IMR-90 (cell line): ENCODE measurements at places on chromosomes 11 and 22. TPM values are rescaled to one million over a fixed set of nuclear protein-coding genes. Genes with fewer than 3 reads are reported as not detected.

Gene SCGB1C1
- total RNA-seq = not detected in 2 replicates

Gene GGTLC2
- total RNA-seq = not detected in 2 replicates

Gene TRIM77
- not detected in 2 replicates for total RNA-seq

Gene TECTA
- 0.18 and 0.28 TPM in 2 replicates for total RNA-seq

Gene APOBEC3B
- 17.2 and 17.6 TPM in 2 replicates for total RNA-seq

Gene GAB4
- not detected in 2 replicates for total RNA-seq

Gene LINC01488
- not detected in 2 replicates for total RNA-seq

Gene NAV2
- total RNA-seq = 4.5 and 4.7 TPM in 2 replicates

Gene MED17
- total RNA-seq = 23.3 and 34.7 TPM in 2 replicates

Gene GRM5
- under 0.01 TPM in 2 replicates for total RNA-seq

Gene AMOTL1
- 49.5 and 58.6 TPM in 2 replicates for total RNA-seq

DNA sequence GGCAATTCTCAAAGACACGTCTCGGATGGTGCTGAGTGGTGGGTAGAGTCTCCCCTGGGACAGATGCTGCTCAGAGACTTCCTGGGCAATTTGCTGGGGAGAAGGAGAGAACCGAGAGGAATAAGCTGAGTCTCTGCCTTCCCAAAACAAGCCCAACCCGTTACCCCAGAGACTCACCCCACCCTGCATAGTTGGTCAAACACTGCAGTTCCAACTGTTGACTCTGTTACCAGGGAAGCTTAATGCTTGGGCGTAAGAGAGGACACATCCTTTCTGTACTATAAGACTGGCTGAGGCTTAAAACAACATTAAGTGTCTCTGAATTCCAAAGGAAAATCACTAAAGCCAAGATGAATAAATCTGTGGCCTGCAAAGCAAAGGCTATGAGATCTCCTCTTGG, 68.1 kb downstream of the CCDC81 start:
- no peak overlapping the region for H3K4me3 ChIP-seq
- no peak for DNase-seq
- H3K27me3 ChIP-seq = no peaks in the 10 kb centered on the region
- H3K27ac ChIP-seq = no peak overlapping the region

DNA sequence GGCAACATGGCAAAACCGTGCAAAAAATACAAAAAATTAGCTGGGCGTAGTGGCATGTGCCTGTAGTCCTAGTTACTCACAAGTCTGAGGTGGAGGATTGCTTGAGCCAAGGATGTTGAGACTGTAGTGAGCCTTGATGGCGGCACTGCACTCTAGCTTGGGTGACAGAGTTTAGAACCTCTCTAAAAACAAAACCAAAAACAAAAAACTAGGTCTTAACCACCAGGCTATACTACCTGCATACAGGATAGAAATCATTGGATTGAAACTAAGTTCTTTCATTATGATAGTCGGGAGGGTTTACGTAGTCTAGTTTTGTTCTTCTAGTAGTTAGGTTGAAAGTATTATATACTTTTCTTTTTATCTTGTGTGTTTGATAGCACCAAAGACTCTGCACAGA, 5.8 kb downstream of the RNF214 start:
- no peak for DNase-seq
- no peak overlapping the region for H3K27ac ChIP-seq
- peaks cover 7% of the 10 kb centered on the region for H3K4me1 ChIP-seq

DNA sequence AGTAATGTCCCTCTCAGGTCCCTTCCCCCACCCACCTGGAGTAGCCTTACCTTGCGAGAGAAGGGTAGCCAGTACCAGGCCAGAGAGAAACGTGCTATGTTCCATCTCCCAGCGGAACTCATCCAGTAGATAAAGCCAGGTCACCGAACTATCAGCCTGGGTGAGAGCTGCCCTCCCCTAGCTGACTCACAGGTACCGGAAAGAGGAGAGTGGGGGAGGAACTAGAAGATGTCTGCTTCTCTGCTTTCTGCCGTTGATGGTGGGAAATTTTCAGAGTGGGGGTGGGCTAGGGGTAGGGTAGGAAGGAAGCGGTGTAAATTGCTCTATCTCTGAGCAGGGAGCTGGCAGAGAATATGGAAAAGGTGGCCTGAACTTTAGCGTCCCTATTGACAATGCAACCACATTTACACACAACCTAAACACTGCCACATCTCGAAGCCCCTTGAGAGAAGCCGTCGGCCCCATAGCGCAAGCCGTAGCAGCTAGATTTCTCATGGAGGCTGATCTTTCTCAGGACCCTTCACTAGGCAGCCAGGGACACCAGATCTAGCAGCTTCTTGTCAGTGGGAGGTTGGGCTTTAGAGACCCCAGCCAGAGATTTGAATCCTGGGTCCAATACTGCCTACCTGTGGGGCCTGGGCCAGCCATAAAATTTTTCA, at the start of gene CD3D:
CD3D (minus strand) TSS at position 203 of the 659 bp plus-strand sequence; CDS start at position 105, 98 bp downstream.
- peaks cover 15% of the 10 kb centered on the region for H3K27me3 ChIP-seq
- no peak for DNase-seq
- H3K4me3 ChIP-seq = no peak within 1 kb of the TSS
- H3K27ac ChIP-seq = no peak within 1 kb of the TSS
- no peaks in the 10 kb centered on the region for H3K36me3 ChIP-seq

GRCh38 chr11:17098658-17099057, 21.2 kb upstream of the RPS13 start:
- H3K4me3 ChIP-seq = no peak overlapping the region
- no peaks in the 10 kb centered on the region for H3K4me1 ChIP-seq
- H3K36me3 ChIP-seq = peaks cover 33% of the 10 kb centered on the region
- DNase-seq = no peak
- H3K27me3 ChIP-seq = no peaks in the 10 kb centered on the region

- no peak overlapping the region for H3K4me3 ChIP-seq
- H3K27me3 ChIP-seq = peaks cover 6% of the 10 kb centered on the region
- no peak overlapping the region for H3K27ac ChIP-seq
- H3K4me1 ChIP-seq = peaks cover 8% of the 10 kb centered on the region; the same call in 1 of the 2 replicates
Measured at GRCh38 chr11:69936771-69937170, 117.6 kb upstream of the FGF3 start.

DNA sequence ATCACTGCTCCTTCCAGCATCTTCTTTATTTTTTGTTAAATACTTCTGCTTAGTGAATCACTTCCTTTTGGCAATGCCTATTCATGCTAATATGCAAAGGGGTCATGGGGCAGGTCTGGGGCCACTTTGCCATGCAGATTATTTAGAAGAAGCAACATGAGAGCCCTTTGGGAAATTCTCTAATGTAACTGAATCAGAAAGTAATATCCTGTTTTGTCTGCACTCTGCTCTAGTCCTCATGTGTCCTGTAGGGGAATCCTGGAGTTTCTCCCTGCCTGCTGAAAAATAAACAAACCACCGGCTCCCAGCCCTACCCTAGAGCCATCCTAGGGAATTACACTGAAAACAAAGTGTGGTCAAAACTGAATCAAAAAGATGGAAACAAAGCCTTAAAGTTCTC, 176.5 kb upstream of the POU2AF2 start:
- no peaks in the 10 kb centered on the region for H3K27me3 ChIP-seq
- H3K36me3 ChIP-seq = no peaks in the 10 kb centered on the region
- no peak overlapping the region for H3K27ac ChIP-seq
- peak; percentile 81 for DNase-seq

GRCh38 chr22:44721213-44721612, 19.2 kb downstream of the PRR5 start:
- no peak for DNase-seq
- no peaks in the 10 kb centered on the region for H3K27me3 ChIP-seq
- no peak overlapping the region for H3K4me3 ChIP-seq
- no peaks in the 10 kb centered on the region for H3K4me1 ChIP-seq
- H3K27ac ChIP-seq = no peak overlapping the region

DNA sequence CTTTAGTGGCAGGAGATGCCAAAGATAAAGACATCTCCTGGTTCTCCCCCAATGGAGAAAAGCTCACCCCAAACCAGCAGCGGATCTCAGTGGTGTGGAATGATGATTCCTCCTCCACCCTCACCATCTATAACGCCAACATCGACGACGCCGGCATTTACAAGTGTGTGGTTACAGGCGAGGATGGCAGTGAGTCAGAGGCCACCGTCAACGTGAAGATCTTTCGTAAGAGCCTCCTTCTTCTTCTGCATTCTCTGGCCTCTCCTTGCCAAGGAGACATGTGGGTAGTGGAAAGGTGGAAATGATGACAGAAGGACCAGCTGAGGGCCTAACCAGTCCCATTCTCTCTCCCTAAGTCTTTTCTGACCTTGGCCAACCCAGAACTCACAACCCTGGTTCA, 110.1 kb upstream of the TTC12 start:
- H3K4me3 ChIP-seq = no peak overlapping the region
- no peaks in the 10 kb centered on the region for H3K36me3 ChIP-seq
- no peaks in the 10 kb centered on the region for H3K4me1 ChIP-seq
- no peaks in the 10 kb centered on the region for H3K27me3 ChIP-seq
- H3K27ac ChIP-seq = no peak overlapping the region

DNA sequence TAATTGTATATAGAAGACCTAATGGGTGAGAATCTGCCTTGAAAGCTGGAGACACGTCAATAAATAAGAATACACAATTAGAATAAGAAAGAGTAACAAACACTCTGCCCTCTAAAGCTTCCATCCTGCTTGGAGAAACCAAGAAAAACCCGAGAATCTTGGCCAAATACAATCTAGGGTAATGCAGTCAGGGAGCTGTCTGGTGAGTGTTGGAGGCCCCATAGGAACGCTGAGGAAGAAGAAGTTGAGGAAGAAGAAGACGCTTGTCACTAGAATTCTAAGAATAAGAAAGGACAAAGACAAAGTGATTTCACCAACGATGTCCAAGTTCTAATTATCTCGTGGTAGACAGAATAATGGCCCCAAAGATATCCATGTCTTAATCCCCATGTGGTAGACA, 4485.9 kb upstream of the OR11H1 start:
- H3K4me1 ChIP-seq = no peaks in the 10 kb centered on the region
- no peaks in the 10 kb centered on the region for H3K27me3 ChIP-seq
- H3K36me3 ChIP-seq = no peaks in the 10 kb centered on the region
- no peak overlapping the region for H3K4me3 ChIP-seq
- H3K27ac ChIP-seq = no peak overlapping the region

- no peak for DNase-seq
- H3K4me1 ChIP-seq = peaks cover 29% of the 10 kb centered on the region
- H3K4me3 ChIP-seq = no peak overlapping the region
- no peaks in the 10 kb centered on the region for H3K36me3 ChIP-seq
- H3K27me3 ChIP-seq = no peaks in the 10 kb centered on the region
Measured at GRCh38 chr22:26708256-26709009, 51.0 kb downstream of the MIAT start.

GRCh38 chr11:44629732-44630345, 64.4 kb downstream of the CD82 start:
- no peak overlapping the region for H3K4me3 ChIP-seq
- H3K27ac ChIP-seq = no peak overlapping the region
- DNase-seq = no peak
- peaks cover 10% of the 10 kb centered on the region for H3K27me3 ChIP-seq
- peaks cover 12% of the 10 kb centered on the region for H3K4me1 ChIP-seq

GRCh38 chr22:31347251-31348008, 1.3 kb upstream of the PATZ1 start:
- peaks cover 17% of the 10 kb centered on the region for H3K36me3 ChIP-seq
- peak; percentile 62 for DNase-seq
- peak overlapping the region; percentile 50 for H3K4me3 ChIP-seq
- peak overlapping the region; percentile 88 for H3K27ac ChIP-seq

DNA sequence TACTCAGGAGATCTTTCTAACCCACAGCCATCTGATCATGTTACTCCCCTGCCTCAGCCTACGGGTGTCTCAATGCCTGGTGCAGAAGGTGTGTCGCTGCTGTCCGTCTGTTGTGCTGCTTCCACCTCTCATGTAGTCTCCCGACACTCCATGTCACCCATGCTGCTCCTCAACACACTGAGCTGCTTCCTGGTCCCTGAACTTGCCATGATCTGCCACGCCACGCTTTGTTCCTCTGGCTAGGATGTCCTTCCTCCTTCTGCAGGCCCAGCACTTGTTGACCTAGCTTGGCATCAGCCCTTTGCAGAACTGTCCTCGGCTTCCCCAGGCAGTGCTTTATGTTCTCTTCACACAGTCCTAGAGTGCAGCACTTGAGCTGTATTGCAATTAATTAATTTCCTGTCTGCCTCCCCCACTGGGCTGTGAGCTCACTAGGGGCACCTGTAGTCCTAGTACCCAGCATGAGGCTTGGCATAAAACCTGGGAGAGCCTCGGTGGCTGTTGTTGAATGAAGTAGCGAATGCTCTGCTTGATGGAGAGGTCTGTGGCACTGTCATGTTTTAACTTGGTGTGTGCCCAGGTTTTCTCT, 9.5 kb downstream of the GTPBP1 start:
- no peak for DNase-seq
- H3K27me3 ChIP-seq = no peaks in the 10 kb centered on the region
- peaks cover 4% of the 10 kb centered on the region for H3K4me1 ChIP-seq

DNA sequence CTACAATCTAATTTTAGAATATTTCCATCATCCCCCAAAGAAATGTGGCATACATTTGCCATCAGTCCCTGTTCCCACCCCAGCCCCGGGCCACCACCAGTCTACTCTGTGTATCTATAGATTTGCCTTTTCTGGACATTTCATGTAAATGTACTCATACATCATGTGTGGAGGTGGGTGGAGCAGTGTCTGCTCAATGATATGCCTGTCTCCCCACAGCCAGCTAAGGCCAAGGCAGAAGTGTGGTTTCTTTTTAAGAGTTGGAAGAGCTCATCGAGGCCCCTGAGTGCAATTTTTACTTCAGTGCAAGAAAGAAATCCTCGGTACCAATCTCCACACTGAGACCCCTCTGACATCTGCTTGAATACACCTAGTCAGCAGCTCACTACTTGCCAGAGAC, 80.5 kb downstream of the TP53I11 start:
- H3K4me1 ChIP-seq = peaks cover 4% of the 10 kb centered on the region
- no peaks in the 10 kb centered on the region for H3K36me3 ChIP-seq
- H3K27ac ChIP-seq = no peak overlapping the region
- H3K4me3 ChIP-seq = no peak overlapping the region

GRCh38 chr22:36636916-36637315, 66.6 kb downstream of the CACNG2 start:
- H3K36me3 ChIP-seq = no peaks in the 10 kb centered on the region
- no peaks in the 10 kb centered on the region for H3K4me1 ChIP-seq
- DNase-seq = no peak
- H3K27ac ChIP-seq = no peak overlapping the region

DNA sequence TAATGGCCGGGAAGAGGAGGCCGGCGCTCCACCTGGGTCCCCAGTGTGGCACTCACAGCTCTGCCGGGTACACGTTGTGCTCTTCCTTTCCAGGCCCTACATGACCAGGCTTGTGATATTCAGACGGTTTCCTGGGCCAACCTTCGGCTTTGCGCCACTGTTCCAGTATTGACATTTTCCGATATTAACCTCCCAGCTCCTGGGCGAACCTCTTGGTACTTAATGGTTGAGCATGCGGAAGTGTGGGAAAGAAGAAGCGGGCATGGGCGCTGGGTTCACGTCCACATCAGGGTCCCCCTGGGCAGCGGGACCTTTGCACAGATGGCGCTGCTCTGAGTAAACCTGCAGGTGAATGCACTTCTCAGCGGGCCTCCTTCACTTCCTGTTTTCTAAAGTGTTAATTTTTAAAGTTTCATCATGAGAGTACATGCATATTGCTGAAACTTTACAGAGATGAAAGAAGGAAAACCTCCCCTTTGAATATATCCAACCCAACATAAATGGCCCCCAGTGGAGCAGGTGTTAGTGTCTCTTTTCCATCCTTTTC, 286.7 kb downstream of the TBC1D22A start:
- H3K36me3 ChIP-seq = no peaks in the 10 kb centered on the region
- H3K4me1 ChIP-seq = peaks cover 8% of the 10 kb centered on the region
- no peak overlapping the region for H3K27ac ChIP-seq
- no peaks in the 10 kb centered on the region for H3K27me3 ChIP-seq
